CD4-positive, alpha-beta T cell treated with Interleukin-6 for 4 hours (primary cell): ENCODE measurements at places on chromosomes 12 and 14.

- DNase-seq: no peak
Observed at GRCh38 chr12:128871516-128871892, 18.2 kb downstream of the GLT1D1 start.

DNA sequence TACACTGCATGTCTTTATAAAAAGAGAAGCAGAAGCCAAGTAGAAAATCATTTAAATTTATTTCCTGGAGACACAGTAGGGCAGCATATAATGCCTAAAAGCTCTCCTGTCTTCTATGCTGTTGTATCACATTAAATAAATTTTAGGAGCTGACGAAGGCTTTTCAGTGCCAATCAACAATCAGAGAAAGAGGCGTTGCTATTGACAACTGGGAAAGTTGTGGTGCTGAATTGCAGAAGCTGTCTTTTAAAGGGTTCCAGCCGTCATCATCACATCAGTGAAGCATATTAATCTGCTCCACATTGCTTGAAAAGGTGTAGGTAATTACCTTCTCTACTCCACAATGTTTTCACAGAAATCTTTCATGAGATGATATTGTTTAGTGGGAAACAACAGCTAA, 103.9 kb downstream of the FSCB start:
- no peak for DNase-seq

GRCh38 chr12:9367201-9367600, 159.0 kb upstream of the PZP start:
- no peak for DNase-seq

- no peak for DNase-seq
Observed at GRCh38 chr12:44184499-44185206, 348.8 kb downstream of the TMEM117 start.

DNA sequence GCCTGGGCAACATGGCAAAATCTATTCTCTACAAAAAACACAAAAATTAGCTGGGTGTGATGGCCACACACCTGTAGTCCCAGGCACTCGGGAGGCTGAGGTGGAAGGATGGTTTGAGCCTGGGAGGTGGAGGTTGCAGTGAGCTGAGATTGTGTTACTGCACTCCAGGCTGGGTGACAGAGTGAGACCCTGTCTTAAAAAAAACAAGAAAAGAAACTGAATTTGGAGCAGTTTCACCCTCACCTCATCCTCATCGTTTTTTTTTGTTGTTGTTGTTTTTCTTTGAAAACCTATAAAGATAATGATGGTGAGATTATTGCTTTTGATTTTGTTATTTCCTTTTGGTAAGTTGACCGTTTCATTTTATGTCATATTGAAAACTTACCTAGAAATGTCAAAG, 60.7 kb downstream of the SLC38A6 start:
- DNase-seq: no peak

DNA sequence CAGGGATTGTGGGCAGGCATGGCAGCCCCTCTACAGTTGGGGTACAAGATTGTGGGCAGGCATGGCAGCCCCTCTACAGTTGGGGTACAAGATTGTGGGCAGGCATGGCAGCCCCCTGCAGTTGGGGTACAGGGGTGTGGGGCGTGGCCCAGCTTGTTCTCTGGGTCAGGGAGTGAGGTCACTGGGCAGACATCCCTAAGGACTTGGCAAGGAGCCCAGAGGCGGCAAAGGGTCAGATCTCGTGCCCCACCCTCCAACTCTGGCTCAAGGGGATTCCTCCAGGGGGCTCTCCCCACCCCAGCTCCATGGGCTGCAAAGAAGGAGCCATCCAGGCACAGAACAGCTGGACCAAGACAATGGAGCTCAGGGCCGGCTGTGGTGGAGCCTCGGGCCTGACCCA, 25.8 kb upstream of the NUDT14 start:
- no peak for DNase-seq

- DNase-seq: no peak
Observed at GRCh38 chr12:6807170-6807569, 14.5 kb upstream of the GPR162 start.

GRCh38 chr12:84134797-84135366, 777.7 kb downstream of the SLC6A15 start:
- no peak for DNase-seq

GRCh38 chr14:57988445-57988844, 122.6 kb upstream of the SLC35F4 start:
- DNase-seq: no peak

- no peak for DNase-seq
Observed at GRCh38 chr12:132351751-132352495, 22.5 kb upstream of the GALNT9 start.

DNA sequence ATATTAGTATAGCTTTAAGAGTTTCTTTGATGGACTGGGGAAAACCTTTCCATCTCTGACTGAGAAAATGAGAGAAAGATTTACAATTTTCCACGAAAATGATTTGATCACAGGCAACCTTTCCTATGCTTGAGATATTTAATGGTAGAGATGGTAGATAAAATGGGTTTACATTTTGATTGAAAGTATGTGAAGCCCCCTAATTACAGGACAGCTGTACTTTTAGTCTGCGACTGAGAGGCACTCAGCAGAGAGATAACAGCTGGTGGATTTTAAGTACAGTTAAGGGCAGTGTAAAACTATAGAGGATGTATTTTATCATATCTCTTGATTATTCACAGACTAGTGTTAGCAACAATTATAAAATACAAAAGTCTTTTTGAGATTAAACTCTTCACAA, 40.7 kb downstream of the C12orf50 start:
- DNase-seq: no peak

DNA sequence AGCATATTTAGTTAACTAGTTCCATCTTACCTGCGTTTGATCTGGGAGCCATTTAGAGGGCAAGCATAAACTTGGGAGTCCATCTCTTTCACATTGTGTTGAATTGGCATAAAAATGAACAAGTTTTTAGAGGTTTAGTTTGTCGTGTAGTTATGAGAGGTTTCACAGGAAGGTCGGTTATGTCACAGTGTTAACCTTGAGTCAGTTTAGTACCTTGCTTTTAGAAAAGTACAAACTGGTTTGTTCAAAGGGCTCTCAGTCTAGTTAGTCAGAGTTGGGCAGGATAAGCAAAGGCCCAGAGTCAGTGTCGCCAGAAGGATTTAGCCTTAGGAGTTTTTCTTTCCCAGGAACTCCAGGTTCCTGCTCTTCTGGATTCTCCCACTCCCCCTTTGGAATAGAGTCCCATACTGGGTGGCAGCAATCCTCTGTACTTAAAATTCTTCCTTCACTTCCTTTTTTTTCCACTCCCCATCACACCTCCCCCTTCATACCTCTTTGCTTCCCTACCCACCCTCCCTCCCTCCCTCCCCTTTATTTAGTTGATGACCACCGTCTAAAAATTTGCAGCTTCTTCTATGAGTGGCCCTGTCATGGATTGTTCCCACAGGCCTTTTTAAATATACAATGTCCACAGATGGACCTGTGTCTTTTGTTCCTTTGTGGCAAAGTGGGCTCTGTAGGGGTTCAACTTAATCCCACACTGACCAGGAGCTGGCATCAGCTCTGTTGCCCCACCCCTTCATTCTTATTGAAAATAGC, 12.1 kb downstream of the PCBP2 start:
- no peak for DNase-seq

- no peak for DNase-seq
Observed at GRCh38 chr12:64903479-64904152, 79.2 kb downstream of the TBC1D30 start.

DNA sequence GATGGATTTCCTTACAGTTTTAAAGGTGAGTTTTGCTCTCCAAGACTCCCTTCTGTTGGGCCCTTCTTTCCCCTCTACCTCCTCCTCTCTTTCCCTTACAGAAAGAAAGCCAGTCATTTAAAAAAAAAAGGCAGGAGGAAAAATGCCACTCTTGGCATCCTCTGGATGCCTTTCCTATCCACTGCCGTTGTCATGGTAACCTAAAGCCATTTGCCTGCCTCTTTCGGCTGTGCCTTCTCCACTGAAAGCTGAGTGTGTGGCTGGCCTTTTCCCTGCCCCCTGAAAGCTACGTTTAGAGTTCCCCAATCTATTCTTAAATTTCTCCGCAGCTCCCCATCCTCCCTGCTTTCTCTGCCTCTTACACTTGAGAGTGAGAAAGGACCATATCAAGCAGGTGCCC, 67.1 kb downstream of the TUNAR start:
- DNase-seq: no peak

DNA sequence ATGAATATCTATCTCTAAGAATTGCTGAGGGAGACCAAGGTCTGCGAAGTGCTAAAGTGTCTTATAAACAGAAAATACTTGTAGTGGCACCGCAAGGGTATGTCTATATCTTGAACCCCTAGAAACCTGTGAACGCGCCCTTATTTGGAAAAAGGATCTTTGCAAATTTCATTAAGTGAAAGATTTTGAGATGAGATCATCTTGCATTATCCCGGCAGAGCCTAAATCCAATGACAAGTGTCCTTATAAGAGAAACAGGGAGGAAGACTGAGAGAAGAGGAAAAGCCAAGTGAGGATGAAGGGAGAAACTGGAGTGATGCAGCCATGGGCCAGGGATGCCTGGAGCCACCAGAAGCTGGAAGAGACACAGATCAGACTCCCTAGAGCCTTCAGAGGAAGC, 27.7 kb downstream of the RBM19 start:
- no peak for DNase-seq

DNA sequence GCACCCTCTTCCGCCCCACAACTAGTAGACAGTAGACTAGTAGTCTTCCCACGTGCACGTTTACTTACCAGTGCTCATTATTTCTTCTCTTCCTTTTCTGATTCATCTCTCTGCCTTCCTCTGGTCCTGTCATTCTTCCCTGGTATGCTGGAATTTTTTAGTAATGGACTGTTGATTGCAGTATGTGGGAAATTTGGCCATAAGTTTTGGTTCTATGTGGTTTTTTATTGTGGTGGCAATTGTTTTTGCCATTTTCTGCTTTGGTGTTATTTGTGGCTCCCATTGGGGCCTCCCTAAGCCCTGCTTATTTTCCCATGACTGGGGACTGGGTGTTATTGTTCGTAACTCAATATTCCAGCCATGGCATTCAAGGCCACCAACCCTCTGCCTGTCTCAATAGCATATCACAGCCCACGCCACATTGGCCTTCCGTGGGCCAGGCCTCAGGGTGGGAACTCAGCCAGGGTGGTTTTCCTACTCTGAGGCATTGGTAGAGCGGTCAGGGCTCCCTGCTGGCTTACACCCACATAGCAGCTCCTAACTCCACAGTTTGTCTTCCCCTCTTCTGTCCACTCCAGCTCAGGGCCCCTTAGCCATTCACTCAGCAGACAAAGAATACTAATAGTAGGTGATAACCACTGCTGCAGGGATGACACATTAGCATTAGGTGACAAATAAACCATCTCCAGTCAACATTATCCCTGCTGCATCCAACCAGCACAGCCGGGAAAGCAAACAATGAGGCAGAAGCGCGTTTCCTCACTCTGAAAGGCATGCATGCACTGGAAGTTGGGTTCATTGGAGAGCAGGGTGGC, 321.5 kb downstream of the CACNA1C start:
- DNase-seq: no peak

DNA sequence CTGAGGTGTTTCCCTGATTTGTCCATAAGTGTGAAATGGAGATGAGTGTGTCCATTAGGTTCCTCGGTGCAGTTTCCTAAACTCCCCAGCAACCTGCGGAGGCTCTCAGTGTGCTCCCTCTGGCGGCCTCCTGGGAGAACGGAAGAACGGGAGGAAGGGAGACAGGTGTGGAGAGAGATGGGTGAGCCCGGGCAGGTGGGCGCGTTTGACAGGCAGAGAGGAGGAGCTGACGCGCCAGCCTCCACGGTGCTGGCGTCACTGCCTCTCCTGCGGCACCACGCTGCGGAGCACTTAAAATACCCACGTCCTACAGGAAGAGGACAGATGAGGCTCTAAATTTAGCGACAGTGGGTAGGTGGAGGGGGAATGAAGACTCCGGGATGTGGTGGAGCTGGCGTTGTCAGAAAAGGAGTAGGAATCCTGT, 26.8 kb upstream of the PEX5 start:
- DNase-seq: peak; percentile 30

DNA sequence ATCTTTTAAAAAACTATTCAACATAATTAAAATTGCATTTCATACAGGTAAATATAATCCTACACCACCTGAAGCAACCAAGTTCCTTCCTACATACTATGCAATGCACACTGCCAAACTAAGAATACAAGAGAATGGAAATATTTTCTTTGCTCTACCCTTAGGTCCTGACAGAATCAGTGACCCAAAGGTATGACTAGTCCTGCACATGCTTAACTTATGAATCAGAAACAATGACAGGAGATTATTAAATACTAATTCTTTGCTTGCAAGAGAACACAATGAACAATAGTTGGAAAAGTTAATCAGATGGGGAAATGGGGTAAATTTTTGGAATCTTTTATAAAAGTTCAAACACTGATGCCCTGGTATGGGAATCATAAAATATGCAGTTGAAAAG, 220.1 kb downstream of the SOX5 start:
- no peak for DNase-seq

GRCh38 chr14:64826333-64826732, 53.4 kb downstream of the SPTB start:
- no peak for DNase-seq

DNA sequence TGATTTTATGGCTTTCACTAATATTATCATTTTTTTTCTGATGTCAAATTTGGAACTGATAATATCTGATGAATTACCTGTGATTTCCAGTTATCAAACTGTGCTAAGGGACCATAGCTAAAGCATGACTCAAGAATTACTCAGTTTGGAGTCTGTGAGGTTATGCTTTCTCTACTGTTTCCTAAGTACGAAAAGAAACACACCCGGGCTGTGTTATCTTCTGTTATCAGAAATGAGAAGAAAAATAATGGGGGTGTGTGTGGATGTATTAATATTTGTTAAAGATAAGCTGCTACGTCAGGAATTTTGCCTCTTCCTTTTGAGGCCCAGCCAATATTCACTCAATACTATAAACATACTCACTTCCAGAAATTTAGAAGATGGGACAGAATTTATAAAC, 1401.9 kb upstream of the FLRT2 start:
- no peak for DNase-seq

DNA sequence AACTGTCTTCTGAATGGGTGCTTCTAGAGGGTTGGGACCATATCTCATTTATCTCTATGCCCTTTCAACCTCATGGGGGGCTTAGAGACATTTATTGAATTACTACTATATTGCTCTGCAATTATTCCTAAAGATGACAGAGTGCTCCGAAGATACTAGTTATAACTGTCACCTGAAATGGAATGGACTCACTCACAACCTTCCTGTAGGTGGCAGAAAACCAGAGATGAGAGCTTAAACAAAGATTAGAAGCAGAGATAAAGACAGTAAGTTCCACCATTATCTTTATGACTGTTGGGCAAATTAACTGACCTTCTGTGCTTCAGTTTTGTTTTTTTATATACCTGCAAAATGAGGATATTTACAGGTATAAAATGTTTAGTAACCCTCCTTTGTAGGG, 31.5 kb upstream of the GTF2A1 start:
- DNase-seq: no peak

GRCh38 chr12:123457980-123458779, at the start of gene SNRNP35:
SNRNP35 (plus strand) TSS chr12:123458139; CDS start chr12:123465541, 7,402 bp downstream.
- peak; percentile 90 for DNase-seq

DNA sequence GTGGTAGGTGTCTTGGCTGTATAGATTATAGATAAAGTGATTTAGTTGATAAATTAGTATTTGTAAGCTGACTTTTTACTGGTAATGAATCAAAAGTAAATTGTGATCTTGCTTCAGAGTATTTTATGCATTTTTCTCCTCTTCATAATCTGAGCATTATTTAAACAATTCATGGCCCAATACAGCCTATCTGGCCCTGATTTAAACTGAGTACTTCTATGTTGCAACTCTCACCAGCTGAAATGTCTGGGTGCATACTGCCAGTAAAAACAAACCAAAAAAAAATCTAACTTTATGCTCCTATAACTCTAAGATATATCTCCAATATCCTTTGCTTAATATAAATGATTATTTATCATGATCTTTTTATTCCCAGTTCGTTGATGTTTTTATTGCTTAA, 86.6 kb downstream of the MIA2 start:
- DNase-seq: no peak
